ENCODE measurements at places on chromosomes 5 and 9.

- no peak for DNase-seq
These were observed 65.2 kb downstream of the MYO10 start for GRCh38 chr5:16870878-16871277.

GRCh38 chr5:68749631-68750030, 344.2 kb upstream of the SLC30A5 start:
- DNase-seq = no peak

DNA sequence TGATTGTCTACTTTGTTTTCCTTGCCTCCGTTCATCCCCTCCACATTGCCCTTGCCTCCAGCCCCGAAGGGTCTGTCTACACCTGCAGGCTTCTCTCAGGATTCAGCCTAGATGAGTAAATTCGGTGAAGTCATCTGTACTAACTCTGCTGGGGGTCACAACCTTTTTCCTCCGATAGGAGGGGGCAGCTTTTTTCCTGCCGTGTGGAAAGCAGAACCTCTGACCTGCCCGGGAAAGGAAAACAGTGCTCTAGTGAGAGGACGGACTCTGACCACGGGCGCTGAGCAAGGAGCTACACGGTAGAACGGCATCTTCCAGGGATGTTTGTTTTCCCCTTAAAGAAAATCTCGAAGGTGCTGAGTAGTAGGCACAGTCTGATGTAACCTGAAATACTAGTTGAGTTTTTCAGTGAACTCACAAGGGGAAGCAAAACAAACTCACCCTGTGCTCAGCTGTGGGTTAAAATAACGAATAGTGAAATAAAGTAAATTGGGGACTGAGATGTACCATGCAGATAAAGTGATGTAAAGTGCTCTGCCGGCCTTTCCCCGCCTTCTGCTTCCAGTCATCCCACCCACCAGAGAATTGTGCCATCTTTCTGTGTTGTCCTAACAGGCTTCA, 281.8 kb downstream of the AOPEP start:
- DNase-seq = no peak

- no peak for DNase-seq
These were observed 69.4 kb upstream of the ADAMTSL1 start for GRCh38 chr9:18404434-18405029.

DNA sequence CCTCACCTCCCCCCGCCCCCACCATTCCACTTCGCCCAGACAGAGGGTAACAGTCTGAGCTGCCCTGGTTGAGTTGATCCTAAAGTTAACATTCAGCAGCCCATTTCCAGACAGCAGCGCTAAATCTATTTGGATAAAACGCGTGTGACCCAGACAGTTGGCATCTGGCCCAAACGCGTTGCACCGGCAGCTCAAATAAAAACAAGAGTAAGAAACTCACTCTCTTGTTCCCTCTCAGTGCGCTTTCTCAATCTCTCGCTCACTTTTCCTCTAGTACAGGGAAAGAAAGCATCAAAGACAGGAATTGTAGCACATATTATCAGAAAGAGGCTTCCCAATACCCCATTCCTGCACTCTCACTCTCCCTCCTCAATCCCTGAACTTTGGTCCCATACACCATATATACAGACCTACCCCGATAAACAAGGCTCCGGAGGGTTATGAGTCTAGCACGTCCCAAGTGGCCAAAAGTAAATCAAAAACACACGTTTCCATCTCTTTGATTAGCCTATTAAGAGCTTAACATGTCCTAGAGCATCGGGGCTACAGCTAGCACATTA, 1.3 kb downstream of the ADAMTS6 start:
- DNase-seq = no peak

DNA sequence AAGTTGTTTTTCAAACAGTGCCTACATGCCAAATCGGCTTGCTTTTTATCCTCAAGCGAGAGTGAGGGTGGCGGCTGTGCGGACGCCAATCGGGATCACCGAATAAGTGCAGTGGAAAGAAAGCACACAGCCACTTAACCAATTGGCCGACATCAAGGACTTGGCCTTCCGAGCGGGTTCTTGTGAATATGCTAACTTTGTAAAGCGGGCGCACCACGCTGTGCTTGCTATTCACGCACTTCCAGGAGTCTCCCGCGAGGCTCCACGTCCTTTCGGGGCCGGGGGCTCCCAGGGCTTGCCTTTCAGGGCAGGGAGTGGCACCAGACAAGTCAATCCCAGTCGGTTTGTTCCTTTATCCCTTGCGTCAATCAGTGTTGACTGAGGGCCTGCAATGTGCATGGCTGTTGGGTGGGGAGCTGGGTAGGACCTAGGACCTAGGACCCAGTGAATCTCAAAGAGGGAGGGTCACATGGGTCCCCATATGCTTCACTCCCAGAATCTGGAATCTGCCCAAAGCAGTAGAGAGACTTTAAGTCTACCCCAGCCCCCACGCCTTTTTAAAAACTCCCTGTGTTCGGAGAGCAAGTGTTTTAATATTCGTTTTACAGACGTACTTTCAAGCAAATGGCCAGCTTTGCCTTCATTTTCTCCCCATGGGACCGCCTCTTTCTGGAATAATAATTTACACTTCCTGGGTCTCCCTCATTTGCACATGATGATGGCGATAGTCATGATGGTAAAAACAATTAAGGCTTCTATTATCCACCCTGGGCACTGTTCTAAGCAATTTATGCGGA, 2.0 kb upstream of the GCNT4 start:
- DNase-seq = no peak

GRCh38 chr9:87702921-87703320, 23.0 kb upstream of the CTSL start:
- DNase-seq = no peak

DNA sequence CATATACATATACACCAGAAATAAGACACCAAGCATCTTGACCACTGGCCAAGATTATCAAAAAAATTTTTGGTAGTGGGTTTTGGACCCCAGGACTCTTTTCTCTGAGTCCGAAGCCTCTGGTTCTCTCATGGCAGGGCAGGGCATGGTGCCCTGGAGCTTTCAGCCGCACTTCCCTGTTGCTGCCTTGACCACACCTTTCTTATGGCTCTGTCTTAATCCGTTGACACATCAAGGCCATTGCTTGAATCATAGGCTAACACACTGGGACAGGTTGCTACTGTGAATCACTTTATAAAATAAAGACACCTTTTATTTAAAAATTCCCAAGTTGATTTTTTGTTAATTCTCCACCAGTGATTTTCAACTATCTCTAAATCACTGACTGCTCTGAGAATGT, 45.4 kb upstream of the CAST start:
- no peak for DNase-seq

- DNase-seq = no peak
These were observed 116.0 kb downstream of the UNC13B start for GRCh38 chr9:35277628-35278359.

GRCh38 chr5:32202394-32202793, 28.3 kb upstream of the GOLPH3 start:
- no peak for DNase-seq

GRCh38 chr5:137192293-137192743, 306.8 kb downstream of the SPOCK1 start:
- DNase-seq = no peak

Measured in stimulated activated CD8-positive, alpha-beta memory T cell treated with anti-CD3 and anti-CD28 coated beads, Interleukin-4, amount 100 ng/mL, for 4 hours (primary cell).